ENCODE measurements at places on chromosomes 6 and 20.

DNA sequence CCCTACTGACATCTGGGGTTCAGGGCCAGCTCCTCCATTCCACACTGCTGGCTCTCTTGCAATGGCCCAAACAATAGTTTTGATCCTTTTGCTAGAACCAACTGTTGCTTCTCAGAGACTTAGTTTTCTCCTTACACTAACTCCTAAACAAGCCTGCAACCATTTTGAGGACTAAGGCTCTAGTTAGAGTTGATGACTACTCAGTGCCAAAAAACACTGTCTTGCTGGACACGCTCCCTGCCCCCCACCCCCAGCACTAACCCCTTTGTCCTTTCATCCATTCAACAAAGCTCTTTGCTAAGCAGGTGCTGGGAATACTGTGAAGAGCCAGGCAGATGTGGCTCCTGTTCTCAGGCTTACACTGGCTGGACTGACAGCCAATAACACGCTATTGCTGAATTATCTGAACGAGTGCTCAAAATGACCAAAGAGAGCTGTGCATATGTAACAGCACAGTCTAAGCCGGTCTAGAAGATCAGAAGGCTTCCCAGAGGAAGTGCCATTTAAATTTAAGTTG is 17.6 kb downstream of the GCLC start:
- no peak for DNase-seq

GRCh38 chr20:17965042-17965697 is 3.4 kb downstream of the SNX5 start:
- no peak for DNase-seq

- no peak for DNase-seq
Observed at GRCh38 chr6:167485186-167485978, 160.5 kb downstream of the TTLL2 start.

DNA sequence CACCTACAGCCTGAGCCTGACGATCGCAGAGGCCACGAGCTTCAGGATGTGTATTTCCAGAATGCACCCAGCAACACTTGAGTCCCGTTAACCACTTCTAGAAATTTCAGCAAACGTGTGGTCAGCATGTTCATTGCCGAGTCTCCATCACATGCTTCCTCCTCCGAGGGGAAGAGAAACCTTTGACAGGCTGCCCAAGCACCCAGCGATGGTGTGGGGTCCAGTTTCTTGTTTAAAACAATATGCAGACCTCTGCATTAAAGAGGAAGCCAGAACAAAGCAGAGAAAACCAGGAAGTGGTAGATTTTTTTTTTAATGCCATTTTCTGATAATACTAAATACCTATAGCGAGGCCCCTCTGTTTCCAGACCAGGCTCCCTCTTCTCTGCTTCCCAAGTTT is 71.9 kb downstream of the GNAS-AS1 start:
- DNase-seq: no peak

GRCh38 chr6:133701633-133702331 is 187.1 kb upstream of the TCF21 start:
- no peak for DNase-seq

DNA sequence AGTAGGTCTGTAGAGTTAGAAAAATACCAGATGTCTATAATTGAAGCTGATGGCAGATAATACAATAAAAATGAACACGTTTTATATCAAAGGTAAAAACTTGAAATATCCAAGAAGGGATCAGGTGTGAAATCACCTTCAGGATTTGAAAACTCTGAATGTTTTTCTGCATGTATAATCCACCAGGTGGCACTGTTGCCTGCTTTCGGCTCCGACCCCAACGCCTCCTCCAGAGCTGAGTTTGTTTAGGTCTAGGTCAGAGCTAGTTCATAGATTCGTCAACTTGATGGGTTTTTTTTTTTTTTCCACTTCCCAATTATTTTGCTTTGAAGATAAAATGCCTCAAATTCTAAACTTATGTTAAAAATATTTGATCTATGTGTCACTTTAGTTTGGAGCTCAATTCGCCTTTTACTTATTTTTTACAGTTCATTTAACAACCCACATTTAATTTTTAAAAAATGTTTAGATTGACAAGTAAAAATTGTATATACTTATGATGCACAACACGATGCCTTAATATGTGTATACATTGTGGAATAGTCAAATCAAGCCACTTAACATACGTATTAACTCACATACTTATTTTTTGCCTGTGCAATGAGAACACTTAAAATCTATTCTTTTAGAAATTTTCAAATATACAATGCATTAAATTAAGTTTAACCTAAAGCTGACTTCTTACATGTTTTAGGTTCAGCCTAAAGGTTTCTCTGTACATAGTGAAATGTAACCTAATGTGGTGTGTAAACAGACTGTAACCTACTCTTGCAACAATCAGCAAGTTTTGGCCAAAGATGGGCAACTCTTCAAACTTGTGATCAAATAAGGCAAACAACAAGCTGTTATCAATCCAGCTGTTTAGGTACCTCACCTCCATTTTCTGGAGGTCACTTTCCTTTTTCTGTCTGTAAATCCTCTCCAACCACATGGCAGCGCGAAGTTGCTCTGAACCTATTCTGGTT is 39.4 kb upstream of the ENPP4 start:
- no peak for DNase-seq

- DNase-seq: no peak
Observed at GRCh38 chr6:23388086-23388783, 737.8 kb upstream of the NRSN1 start.

DNA sequence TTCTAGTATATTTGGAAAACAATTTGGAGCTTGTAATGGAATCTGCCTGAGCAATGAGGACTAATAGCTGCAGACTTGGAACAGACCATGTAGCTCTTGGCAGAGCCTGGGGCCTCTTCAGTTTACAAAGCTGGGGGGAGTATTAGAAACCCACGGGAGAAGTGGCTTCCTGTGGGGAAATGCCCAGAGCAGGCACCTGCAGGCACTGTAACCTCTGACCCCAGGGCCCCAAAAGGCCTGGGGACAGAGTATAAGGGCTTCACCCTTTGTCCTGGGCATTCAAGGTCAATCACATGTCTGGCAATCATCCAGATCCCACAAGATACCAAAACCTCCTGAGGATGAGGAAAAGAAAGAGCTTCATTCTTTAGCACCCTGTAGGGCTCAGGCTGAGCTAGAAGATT is 19.4 kb downstream of the PKIG start:
- DNase-seq: no peak

- DNase-seq: no peak
Observed at GRCh38 chr6:122677406-122677805, 67.2 kb downstream of the PKIB start.

- DNase-seq: no peak
Observed at GRCh38 chr20:63330940-63331339, 30.2 kb downstream of the CHRNA4 start.

DNA sequence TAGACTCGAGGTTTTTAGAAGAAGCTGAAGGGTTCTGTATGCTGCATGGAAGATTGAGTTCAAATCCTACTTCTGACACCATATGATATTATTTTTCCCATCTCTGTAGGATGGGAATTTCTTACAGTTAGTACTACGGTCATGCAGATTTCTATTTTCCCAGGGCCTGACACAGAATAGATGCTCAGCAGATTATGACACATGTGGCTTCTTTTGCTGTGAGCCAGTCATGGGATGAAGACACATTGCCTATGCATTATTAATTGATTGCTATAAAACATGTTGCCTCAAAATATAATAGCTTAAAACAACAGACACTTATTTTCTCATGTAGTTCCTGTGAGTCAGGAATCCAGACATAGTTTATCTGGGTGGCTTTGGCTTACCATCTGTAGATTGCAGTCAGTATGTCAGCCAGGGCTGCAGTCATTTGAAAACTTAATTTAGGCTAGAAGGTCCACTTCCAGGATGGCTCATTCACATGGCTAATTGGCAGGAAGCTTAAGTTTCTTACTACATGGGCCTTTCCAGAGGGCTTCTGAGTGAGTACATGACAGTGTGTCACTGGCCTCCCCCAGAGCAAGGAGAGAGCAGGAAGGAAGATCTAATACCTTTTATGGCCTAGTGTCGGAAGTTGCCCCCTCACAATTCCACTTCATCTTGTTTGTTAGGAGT is 29.5 kb downstream of the TOP1 start:
- DNase-seq: no peak

DNA sequence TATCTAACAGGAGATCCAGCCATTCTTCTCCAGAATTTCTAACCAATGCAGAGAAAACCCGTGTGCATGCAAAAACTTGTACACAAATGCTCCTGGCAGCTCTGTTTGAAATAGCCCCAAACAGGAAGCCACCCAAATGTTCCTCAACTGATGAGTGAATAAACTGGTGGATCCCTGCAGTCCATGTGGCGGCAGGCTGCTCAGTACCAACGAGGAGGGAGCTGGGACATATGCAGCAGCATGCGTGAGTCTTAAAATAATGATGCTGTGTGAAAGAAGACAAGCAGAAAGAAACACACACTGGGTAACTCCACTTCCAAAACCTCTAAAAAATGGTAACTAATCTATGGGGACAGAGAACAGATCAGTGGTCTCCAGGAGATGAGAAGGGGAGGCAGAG is 542.1 kb upstream of the AGPAT4 start:
- DNase-seq: no peak

DNA sequence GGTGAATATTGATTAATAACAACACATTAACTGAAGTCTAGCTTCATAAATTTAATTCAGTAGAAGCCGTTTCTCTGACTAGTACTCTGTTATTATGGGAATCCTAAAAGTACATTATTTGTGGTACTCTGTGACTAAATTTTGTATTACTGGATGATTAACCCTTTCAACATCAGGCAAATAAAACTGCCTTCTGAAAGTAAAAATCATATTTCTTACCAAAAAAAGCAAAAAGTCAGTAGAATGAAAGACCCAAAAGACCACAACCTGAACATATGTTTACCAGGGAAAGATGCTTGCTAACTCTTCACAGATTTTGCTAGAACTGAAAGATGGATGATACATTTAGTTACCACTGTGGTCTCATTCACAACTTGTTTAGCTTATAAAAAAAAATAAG is 73.2 kb downstream of the AHI1 start:
- no peak for DNase-seq

DNA sequence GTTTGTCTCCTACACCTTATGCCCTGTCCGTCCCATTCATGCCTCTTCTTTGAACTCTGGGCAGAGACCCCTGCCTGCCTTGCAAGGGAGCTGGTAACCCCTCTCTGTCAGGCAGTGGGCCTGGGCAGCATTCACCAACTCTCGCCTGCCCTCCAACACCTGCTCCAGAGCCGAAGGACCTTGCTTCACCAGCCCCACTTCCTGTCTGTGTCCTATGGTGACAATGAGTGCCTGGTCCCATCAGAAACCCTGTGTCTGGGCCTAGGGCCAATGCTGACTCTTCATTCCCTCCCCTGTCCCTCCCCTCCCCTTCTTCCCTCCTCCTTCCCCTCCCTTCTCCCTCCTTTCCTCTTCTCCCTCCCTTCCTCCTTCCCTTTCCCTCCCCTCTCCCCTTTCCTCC is 22.8 kb upstream of the PCMTD2 start:
- peak; percentile 59 for DNase-seq

DNA sequence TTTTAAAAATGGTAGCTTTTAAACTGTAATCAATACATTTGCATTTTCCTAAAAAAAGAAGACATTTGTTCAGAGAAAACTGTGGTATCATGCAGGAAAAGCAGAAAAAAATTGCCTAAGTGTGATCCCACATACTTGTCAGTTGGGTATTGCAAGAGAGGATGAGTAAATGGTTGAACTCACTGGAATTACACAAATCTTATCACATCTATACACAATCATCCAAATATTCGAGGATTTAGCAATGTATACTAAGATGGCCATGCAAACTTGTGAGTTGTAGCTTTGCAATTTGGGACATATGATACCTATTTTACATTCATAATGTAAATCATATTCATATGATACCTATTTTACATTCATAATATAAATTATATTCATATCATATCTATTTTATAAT is 58.2 kb upstream of the GJE1 start:
- DNase-seq: no peak

DNA sequence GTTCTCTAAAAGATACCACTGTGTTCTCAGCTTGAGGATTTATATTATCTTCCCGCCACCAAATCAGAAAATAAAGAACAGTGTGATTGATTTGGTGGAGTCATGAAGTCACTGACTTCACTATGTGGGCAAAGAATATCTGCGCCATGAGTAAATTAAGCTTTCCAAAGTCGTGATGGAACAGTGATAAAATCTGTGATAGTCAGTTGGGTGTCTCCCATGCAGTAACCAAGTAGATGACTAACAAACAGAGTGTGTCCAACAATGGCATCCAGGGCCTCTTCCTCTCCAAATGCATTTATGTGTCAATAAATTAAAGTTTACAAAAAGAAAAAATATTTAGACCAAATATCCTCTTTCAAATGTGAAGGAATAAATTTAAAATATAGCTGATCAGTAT is 87.0 kb upstream of the DST start:
- DNase-seq: no peak

- no peak for DNase-seq
Observed at GRCh38 chr6:11798096-11798495, 19.5 kb upstream of the ADTRP start.

DNA sequence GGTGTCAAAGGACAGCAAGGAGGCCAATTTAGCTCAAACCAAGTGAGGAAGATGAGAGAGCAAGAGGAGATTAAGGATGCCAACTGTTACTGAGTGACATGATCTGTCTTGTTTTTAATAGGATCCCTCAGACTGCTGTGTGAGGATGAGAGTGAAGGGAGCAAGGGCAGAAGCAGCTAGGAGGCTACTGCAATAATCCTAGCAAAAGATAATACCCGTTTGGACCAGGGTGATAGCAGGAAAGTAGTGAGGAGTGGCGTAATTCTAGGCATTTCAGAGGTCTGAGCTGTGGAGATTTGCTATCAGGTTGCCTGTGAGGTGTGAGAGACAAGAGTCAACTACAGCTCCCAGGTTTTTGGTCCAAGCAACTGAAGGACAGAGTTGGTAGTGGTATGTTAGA is 14.7 kb downstream of the UBE2V1 start:
- DNase-seq: no peak

DNA sequence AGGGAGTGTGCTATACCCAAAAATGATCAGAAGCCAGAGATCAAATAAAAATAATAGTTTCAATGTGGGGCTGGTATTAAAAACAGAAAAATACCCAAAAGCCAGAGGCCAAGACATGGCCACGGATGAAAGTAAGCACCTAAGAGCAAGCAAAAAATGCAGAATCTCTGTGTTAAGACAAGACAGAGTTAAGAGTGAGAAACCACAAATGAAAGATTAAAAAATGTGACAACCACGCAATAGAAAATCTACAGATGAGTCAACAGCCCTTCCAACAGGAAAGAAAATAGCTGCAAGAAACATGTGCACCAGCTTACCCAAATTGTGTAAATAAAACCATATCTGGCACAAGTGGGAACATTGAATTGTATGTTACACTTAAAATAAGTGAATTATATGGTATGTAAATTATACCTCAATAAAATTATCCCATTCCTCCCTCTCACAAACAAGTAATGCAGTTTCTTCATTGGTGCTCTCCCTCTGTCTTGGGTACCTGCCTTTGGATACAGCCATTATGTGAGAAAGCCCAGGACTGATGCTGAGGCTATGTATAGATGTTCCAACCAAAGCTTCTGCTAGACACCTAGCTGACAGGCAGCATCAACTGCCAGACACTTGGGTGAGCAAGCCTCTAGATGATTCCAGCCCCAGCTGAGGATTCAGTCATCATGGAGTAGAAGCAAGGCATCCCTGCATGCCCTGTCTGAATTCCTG is 55.3 kb upstream of the UFL1 start:
- no peak for DNase-seq

GRCh38 chr6:110298916-110299315 is 59.2 kb downstream of the METTL24 start:
- DNase-seq: no peak

Data from DMS79 (cell line).